NCI-H748 treated with DMSO at 0.1 percent for 48 hours (cell line): ENCODE measurements at places on chromosomes 6 and 20.

DNA sequence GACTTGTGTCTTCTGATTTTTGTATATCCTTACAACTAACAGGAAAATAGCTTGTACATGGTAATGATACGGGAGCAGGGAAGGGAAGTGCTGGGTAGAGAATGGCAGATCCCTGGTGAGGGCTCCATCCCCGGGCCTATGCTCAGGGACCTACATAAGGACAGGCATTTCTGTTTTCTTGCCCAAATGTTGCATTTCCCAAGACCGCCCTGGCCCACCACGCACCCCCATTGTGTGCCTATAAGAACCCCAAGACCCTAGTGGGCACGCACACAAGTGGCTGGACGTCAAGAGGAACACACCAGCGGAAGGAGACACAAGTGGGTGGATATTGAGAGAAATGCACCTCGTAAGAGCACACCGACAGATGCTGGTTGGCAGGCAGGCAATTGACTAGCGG, 616.3 kb upstream of the MAN1A1 start:
- no peak for DNase-seq

- peak; percentile 76 for DNase-seq
Measured at GRCh38 chr6:49849213-49849907, 17.0 kb downstream of the CRISP1 start.

GRCh38 chr6:6659600-6660327, 71.2 kb downstream of the LY86 start:
- no peak for DNase-seq

DNA sequence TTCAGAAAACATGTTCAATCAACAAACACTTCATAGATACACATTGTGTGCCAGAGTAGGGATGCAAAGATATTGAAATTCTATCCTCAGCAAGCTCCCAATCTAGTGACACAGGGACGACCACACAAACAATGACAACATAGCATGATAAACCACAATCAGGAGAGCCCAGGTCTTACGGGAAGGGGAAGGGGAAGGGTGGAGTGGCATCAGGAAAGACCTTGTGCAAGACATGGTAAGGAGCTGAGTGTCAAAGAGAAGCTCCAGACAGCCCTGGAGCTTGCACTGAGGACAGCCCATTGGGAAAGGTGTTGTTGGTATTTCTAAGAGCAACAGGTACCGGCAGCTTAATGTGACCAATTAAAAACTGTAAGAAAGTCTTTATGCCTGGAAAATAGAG, 103.6 kb downstream of the PDE7B start:
- no peak for DNase-seq

- DNase-seq, result no peak
Measured at GRCh38 chr6:110561696-110562095, 85.3 kb upstream of the SLC22A16 start.

- DNase-seq, result no peak
Measured at GRCh38 chr20:59748619-59749191, 144.4 kb downstream of the PHACTR3 start.

GRCh38 chr6:37314487-37315156, 39.2 kb upstream of the RNF8 start:
- peak; percentile 9 for DNase-seq

DNA sequence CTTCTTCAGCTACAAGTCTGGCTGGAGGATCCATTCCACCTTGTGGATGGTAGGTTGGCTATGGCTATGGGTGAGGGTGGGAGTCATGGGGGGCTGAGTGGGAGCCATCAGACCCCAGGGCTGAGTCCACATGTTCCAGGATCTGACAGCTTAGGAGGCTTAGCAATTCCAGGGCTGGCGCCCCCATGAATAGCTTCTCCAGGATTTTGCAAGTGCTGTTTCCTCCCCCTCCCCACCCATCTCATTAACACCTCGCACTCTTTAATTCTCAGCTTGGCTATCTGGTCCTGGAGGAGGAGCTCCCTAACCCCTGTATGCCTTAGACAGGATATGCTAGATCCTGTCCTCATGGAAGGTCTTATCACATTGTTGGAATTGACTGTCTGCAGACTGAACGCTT, 39.0 kb upstream of the ANGPT4 start:
- DNase-seq, result no peak

GRCh38 chr20:24830649-24831048, 118.4 kb upstream of the CST7 start:
- no peak for DNase-seq

DNA sequence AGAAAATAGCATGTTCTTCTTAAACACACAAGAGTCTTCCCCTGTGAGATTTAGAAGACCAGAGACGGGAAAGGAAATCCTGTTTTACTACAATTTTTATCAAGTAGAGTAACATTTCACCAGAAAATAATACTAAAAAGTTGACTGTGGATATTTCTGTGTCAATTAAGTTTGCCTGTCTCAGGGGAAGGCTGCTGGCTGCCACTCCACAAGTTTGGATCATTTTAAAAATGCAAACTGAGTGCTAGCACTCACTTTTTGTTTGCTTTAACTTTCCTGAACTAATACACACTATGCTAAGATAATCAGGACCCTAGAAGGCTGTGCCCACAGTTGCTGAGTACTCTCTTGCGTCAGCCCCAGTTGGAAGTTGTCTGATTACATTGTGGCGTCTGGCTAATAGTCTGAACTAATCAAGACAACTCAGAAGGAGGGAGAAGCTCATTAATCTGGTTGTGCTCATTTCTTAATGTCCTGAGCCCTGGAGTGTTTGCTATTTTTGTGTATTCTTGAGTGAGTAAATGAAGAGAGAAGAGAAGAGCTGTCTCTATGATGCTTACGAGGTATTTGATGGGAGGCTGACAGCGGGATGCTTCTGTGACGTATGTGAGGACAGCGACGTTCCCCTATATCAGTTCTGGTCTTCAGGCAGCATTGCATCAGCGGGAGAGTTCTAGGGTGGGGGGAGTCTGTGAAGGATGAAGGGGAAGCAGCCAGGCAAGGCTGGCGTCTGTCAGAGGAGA, 664.2 kb downstream of the QKI start:
- DNase-seq, result no peak

GRCh38 chr6:130018744-130019325, 454 bp downstream of the L3MBTL3 start:
- peak; percentile 51 for DNase-seq

- no peak for DNase-seq
Measured at GRCh38 chr6:72250664-72251063, 364.3 kb downstream of the RIMS1 start.

DNA sequence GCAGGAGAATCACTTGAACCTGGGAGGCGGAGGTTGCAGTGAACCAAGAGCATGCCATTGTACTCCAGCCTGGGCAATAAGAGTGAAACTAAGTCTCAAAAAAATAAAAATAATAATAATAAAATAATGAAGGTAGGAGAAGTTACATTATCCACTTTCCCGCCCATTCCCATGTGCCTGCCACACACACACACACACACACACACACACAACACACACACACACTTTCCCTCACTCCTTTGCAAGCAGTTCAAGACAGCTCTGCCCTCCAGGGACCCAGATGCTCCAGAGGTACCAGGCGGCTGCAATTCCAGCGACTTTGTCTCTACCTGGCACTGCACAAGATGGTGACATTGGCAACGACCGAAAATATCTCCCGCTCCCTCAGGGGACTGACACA, 224.8 kb upstream of the JARID2 start:
- no peak for DNase-seq

GRCh38 chr20:61556111-61556510, 304.1 kb downstream of the CDH4 start:
- DNase-seq, result no peak

- DNase-seq, result no peak
Measured at GRCh38 chr6:132236744-132237143, 164.5 kb downstream of the MOXD1 start.

- no peak for DNase-seq
Measured at GRCh38 chr20:37431786-37432185, 85.8 kb downstream of the SRC start.

GRCh38 chr6:6665555-6666243, 77.2 kb downstream of the LY86 start:
- no peak for DNase-seq

DNA sequence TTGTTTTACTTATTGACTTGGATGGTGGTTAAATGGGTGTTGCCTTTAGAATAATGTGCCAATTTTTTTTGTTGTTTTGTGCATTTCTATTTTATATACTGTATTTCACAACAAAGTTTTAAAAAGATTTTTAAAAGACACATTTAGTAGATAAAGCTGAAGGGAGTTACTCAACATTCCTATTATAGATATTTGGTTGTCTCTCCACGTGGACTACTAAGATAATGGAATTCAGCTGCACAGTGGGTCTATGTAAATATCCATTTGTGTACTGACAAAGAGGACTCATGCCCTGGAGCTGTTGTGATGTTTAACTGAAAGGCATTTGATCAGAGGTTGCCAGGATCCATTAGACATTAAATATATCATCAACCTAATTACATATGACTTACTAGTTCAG, 23.2 kb upstream of the FAM135A start:
- peak; percentile 88 for DNase-seq

DNA sequence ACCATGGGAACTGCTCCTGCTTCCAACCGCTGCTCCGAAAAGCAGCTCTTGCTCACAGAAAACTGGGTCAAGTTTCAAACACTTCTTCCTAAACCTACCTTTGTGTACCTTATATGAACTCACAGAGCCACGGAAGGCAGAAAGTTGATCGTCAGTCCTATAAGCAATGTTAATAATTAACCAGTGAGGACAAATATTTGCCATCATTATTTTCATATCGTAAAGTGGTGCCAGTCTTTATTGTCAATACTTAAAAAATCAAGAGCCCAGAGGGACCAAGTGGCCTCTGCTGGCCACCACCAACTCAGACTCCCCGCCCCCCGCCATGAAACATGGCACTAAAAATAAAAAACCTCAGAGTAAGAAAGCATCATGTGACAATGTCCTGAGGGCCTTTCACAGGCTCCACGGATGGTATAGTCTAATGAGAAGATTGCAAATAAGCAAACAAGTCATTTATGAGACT, 9.1 kb upstream of the PBOV1 start:
- DNase-seq, result peak; percentile 81

- DNase-seq, result peak; percentile 53
Measured at GRCh38 chr6:38057994-38058393, 238.5 kb downstream of the ZFAND3 start.

GRCh38 chr6:116387374-116387773, 16.6 kb downstream of the DSE start:
- no peak for DNase-seq
